ENCODE measurements at places on chromosomes 13 and 19. TPM values are rescaled to one million over a fixed set of nuclear protein-coding genes. Genes with fewer than 3 reads are reported as not detected.

The ZNF560 gene
- not detected for polyA plus RNA-seq

The ACP5 gene
- 5.2 TPM for polyA plus RNA-seq

The DKKL1 gene
- not detected for polyA plus RNA-seq

The C19orf85 gene
- polyA plus RNA-seq, result not detected

The SMIM17 gene
- 0.28 TPM for polyA plus RNA-seq

The ZNF738 gene
- 5.3 TPM for polyA plus RNA-seq

The SOX1 gene
- polyA plus RNA-seq, result not detected

The ZNF296 gene
- 1.1 TPM for polyA plus RNA-seq

The FXYD1 gene
- 288 TPM for polyA plus RNA-seq

The MEX3D gene
- polyA plus RNA-seq, result 3.6 TPM

The MAST1 gene
- polyA plus RNA-seq, result 0.13 TPM

The GRK1 gene
- polyA plus RNA-seq, result not detected

The RASAL3 gene
- 0.90 TPM for polyA plus RNA-seq

The CACNA1A gene
- 0.26 TPM for polyA plus RNA-seq

The MEDAG gene
- polyA plus RNA-seq, result 164 TPM

The ZNF729 gene
- polyA plus RNA-seq, result not detected

The MBD3L3 gene
- not detected for polyA plus RNA-seq

The C5AR1 gene
- 12.5 TPM for polyA plus RNA-seq

The ADGRE1 gene
- 0.50 TPM for polyA plus RNA-seq

The RPL18A gene
- 3,237 TPM for polyA plus RNA-seq

The ZNF208 gene
- 5.0 TPM for polyA plus RNA-seq

The TNNT1 gene
- polyA plus RNA-seq, result 2.0 TPM

The EXOC3L2 gene
- polyA plus RNA-seq, result 0.67 TPM
